ENCODE measurements at places on chromosomes 1 and 21.

DNA sequence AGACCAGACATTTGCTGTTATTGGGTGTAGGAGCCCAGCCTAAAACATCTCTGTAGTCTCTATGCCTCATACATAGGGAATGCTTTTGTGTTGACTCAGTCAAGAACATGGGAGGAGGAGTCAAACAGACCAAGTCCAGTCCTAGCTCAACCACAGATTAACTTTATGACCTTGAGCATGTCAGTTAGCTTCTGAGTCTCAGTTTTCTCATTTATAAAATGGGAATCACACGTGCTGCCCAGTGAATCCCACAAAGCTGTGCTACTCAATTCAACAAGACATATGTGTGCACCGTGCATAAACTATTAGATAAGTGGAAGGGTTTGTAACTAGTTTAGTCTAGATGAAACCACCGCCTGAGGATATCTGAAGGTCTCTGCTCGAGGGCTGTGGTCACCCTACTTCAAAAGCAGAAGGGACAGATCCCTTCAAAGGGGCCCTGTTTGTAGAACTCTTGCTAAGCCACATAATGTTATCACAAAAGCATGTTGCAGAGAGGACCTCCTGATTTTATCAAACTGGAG lies 109.5 kb upstream of the NFIA start:
- peak; percentile 63 for DNase-seq

GRCh38 chr1:96387785-96388184 lies 333.8 kb upstream of the PTBP2 start:
- DNase-seq, result no peak

DNA sequence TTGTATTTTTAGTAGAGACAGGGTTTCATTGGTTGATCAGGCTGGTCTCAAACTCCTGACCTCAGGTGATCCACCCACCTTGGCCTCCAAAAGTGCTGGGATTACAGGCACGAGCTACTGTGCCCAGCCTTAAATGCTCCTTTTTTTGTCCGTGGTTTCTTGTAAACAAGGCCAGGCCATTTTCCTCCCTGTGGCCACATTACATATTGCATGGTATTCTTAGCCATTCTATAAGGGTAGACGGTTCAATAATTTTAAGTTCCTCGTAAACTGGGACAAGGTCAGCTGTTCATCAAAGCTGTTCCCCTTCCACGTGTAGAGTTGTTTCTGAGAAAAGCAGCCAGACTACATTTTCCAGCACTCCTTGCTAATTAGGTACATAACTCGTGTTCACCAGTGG lies 10.3 kb upstream of the LUZP1 start:
- no peak for DNase-seq

DNA sequence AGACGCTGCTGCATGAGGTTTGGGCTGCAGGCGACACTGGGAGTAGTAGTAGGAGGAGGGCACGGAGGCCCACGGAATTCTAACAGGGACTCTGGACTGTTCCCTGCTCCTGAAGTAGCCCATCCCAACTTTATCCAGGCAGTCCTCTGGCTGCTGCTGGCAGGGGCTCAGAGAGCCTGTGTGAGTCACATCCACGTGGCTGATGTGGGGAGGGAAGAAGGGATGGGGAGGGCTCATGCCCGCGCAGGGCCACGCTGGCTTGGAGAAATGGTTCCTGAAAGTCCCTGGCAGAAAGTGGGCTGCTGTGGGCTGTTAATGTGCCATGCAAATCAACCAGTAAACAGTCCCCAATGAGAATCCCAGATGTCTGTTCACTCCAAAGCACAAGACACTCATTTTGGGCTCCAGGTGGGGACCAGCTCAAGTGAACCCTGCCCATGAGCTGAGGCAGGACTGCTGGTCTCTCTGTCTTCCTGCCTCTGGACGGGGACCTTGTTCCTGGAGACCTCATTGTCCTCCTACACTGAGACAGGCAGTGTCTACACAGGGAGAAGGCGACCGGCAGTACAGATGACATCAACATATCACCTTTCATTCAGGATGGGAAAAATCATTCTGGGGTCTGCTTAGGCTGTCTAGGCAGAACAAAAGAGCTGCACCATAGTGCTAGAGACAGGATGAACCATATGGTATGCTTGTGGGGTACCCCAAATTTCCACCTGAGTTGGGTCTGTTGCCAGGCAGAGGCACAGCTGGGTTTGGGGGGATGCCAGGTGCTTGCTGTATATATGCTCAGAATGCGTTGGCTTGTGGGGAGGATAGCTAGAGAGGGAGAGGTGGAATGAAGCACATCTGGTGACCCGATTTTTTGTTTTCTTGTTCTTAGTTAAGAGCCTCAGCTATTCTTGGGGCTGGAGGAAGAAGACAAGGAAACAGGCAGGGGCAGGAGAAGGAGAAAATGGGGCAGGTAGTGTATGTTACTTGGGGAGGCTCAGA lies 57.9 kb upstream of the FMOD start:
- peak; percentile 74 for DNase-seq

DNA sequence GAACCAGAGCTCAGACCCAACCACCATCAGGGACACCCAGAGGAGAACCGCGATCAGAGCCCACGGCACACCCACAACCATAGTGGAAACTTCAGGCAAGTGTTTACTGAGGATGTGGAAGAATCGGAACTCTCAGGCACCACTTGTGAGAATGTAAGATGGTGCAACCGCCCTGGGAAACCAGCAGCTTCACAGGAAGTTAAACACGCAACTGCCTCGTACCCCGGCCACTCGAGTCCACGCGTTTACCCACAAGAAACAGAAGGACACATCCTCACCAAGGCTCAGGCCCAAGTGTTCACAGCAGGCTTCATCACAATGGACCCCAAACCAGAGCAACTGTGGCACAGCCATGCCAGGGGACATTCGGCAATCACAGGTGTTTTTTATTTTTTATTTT lies 51.4 kb upstream of the COL6A2 start:
- no peak for DNase-seq

GRCh38 chr1:43821471-43821870 lies 112.1 kb upstream of the ARTN start:
- no peak for DNase-seq

- DNase-seq, result no peak
These were observed 143.8 kb upstream of the PKN2 start for GRCh38 chr1:88540255-88540654.

DNA sequence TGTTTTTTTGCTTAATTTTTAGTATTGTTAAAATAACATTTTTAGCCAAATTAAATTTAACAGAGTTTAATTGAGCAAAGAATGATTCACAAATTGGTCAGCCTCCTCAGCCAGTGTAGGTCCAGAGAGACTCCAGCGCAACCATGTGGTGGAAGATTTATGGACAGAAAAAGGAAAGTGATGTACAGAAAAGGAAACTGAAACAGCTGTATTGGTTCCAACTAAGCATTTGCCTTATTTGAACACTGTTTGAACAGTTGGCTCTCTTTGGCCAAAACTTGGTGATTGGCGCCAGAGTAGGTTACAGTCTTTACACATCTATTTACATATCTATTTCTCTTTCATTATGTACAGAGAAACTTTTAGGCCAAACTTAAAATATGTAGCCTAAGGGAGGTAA lies 19.4 kb downstream of the RPS6KC1 start:
- DNase-seq, result peak; percentile 34

DNA sequence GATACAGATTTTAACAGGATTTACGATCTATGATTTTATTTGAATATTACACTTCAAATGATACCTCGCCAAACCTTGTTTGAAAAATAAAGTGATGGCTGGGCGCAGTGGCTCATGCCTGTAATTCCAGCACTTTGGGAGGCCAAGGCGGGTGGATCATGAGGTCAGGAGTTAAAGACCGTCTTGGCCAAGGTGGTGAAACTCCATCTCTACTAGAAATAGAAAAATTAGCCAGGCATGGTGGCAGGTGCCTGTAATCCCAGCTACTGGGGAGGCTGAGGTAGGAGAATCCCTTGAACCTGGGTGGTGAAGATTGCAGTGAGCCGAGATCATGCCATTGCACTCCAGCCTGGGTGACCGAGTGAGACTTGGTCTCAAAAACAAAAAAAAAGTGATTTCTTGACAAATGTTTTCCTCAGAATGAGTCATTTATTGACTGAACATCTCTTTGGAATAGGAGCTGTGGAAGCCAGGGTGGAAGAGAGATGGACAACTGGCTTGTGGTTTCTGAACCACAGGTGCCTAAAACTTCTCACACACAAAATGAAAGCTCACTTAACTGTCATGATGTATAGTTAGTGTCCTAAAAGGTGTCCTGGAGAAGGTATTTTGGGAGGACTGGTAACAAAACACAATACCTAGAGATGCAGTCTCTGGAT lies 11.9 kb downstream of the PKNOX1 start:
- no peak for DNase-seq

DNA sequence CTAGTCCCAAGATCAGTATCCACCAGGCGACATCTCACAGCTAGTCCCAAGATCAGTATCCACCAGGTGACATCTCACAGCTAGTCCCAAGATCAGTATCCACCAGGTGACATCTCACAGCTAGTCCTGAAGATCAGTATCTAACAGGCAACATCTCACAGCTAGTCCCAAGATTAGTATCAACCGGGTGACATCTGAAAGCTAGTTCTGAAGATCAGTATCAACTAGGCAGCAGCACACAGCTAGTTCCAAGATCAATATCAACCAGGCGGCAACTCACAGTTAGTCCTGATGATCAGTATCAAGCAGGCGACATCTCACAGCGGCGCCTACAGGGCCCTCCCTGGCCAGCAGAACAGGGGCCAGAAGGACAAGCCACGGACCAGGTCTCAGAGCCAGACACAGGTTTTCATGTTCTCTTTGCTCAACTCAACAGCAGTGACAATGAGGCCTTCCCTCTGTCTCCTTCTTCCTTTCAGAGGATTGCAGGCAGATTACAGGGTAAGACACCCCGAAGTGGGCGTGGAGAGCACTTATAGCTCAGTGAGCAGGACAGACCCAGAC lies 32.5 kb downstream of the NPHP4 start:
- no peak for DNase-seq

DNA sequence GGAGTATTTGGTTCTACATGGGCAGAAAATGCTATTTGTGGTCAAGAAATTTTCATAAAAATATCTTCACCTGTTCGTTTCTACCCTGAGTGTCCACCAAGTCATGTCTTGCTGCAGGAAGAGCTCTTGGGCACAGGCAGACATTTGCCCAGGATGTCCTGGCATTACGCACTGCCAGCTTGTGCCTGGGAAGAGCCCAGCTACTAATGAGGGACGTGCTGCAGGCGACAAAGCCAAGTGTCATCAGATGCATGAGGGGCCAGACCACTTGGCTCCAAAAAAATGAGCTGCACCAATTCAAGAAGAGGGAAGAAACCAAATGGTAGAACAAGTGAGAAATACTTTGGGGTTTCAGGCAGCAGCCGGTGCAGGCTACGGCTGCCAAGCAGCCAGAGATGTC lies 12.9 kb downstream of the RNU5D-1 start:
- no peak for DNase-seq

GRCh38 chr1:211613108-211613947 lies 34.4 kb upstream of the SLC30A1 start:
- peak; percentile 89 for DNase-seq

DNA sequence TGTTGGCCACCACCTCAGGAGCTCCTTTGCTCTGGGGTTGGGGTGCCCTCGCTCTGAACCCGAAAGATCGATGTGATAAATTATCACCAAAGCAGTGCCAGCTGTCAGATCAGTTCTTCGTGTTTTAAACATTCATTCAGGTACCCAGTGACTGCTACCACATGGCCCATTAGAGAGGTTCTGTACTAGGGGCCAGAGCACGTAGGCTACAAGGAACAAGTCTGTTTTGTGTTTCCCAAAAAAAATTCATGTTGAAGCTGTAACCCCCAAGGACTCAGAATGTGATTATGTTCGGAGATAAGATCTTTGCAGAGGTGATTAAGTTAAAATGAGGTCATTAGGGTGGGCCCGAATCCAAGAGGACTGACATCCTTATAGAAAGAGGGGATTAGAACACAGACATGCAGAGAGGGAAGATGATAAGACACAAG lies 526.9 kb downstream of the NPHP4 start:
- DNase-seq, result no peak

DNA sequence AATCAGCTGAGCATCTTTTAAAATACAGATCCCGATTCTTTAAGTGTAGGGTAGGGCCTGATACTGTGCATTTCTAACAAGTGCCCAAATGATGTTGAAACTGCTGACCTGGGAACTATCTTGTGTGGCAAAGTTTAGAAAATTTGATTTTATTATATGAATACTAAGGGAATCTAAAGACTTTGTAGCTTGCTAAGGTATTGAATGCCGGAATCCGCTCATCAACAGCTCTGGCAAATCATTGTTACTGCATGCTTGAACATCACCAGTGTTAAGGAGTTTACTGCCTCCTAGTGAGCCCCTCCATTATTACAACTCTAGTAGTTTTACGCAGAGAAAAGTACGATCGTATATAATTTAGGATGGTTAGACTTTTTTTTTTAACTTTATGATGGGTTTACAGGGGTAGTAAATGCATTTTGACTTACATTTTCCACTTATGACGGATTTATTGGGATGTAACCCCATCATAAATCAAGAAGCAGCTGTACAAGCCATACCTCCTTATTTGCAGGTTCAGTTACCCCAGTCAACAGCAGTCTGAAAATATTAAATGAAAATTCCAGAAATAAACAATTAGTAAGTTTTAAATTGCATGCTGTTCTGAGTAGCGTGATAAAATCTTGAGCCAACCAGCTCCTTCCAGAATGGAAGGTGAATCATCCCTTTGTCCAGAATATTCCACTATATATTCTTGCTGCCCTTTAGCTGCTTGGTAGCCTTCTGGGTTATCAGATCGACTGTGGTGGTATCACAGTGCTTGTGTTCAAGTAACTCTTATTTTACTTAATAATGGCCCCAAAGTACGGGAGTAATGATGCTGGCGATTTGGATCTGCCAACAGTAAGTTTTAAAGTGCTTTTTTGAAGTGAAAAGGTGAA lies 892 bp downstream of the TYW3 start:
- DNase-seq, result peak; percentile 53

DNA sequence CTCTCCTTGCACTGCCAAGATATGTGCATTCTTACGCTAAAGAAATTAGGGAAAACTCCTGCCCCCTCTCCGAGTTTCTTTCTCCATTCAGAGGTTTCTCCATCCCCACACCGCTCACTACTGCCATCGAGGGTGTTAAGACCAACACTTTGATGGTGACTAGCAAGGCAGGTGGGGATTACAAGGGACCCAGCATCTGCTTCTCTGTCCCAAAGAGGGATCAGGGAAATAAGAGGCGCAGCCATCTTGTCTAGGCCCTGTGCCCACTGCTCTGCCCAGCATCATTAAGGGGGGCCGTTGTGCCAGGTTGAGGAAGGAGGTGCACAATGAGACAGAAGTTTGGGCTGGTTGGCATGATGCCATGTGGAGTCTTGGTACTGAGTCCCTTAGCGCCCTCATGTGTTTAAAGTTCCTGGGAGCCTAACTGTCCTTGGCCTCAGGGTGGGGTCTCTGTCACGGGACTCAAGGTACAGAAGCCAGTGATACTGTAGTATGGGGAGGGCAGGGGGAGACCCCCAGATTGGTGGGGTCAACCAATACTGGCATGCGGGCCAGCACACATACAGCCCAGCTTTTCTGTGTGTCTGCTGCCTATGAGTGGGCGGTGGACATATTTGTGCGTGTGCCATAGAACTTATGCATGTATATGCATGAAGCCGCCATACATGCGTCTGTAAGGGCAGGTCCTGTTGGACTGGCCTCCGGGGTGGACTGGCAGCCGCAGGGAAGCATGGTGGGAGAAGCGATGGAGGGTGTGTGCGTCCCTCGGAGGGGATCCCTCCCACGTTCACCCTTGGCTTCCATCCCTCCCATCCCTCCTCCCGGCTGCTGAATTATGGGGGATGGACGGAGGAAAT lies 5.5 kb downstream of the EFNA3 start:
- no peak for DNase-seq
